ENCODE measurements at places on chromosomes 12 and 14. TPM values are rescaled to one million over a fixed set of nuclear protein-coding genes. Genes with fewer than 3 reads are reported as not detected.

DNA sequence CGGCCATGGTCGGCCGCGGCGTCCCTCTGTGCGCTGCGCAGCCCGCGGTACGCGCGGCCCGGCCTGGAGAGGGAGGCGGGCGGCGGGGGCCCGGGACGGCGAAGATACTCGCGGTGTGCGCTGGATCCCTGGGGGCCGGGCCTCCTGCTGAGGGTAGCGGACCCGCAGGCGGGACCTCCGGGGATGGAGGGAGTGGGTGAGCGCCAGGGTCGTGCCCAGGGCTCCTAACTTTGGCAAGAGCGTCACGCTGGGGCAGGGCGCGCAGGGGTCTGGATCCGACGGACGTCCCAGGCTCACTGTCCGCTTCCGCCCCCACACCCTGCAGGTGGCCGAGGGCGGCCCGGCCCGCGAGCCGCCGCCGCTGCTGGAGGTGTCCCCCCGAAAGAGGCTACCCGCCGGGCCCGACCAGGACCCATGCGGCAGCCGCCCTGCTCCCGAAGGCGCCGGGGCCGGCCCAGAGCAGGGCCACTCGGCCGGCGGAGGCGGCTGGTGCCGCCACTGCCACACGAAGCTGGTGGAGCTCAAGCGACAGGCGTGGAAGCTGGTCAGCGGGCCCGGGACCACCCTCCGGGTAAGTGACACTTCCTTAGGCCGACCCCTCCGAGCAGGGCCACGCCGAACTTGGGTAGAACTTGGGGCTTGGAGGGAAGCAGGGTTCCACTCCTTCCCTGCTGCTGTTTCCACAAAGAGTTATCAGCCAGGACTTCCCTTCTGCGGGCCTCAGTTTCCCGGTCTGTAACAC is 502 bp downstream of the KIF26A start:
- DNase-seq: no peak

DNA sequence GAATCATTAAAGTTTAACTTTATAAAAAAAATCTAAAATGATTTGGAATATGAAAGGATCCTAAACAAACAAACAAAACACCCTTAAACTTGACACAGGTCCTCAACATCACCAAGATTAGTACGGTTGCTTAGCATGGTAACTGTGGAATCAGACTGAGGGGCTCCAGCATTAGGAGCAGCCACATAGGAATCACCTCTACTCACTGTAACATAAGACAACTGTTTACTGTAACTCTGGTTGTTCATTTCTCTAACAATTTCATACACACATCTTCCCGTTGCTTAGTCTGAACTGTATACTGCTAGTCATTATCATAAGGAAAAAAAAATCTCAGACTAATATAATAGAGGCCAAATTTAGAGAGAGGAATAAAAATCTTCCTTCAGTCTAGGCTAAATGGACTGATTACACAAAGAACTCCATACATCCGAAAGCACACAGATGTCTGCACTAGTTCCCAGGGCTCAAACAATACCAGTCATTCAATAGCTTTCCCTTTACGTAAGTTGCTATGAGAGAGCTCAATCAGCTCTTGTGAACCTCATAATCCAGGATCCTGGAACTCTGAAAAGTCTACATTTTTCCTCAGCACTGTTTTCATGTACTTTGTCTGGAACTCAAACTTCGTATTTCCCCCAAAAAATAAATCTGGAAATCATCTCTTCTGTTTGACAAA is 26.0 kb downstream of the LRP6 start:
- no peak for DNase-seq

- DNase-seq: no peak
Observed at GRCh38 chr12:8546591-8546990, 5.9 kb upstream of the CLEC4E start.

GRCh38 chr12:26473291-26473690 is 277.9 kb downstream of the SSPN start:
- DNase-seq: no peak

DNA sequence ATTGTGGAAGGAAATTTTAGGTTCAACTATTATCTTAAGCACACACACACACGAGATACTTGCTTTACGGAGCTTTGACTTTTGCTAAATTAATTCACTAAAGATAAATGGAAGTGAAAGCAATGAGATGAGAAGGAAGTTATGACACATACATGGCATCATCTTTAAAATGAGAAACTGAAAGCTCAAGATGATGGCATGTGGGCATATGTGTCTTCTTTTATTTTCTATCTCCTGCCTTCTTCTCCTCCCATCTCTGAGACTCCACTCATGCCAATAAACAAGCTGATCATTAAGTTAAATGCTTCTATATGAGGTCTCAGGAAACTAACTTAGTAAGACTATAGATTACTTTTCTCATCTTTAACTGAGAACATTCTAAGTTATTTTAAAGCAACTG is 216.7 kb downstream of the MED13L start:
- no peak for DNase-seq

GRCh38 chr12:62720025-62720424 is 214.9 kb downstream of the PPM1H start:
- DNase-seq: no peak

- no peak for DNase-seq
Observed at GRCh38 chr14:96165493-96166436, 38.9 kb upstream of the BDKRB2 start.

GRCh38 chr12:111445726-111446581 is 40.2 kb downstream of the SH2B3 start:
- DNase-seq: peak; percentile 63

LMNTD1 gene
- not detected for total RNA-seq

TEAD4 gene
- total RNA-seq: 137 TPM
